Fibroblast of skin of abdomen (primary cell): ENCODE measurements at places on chromosomes 6 and 20.

DNA sequence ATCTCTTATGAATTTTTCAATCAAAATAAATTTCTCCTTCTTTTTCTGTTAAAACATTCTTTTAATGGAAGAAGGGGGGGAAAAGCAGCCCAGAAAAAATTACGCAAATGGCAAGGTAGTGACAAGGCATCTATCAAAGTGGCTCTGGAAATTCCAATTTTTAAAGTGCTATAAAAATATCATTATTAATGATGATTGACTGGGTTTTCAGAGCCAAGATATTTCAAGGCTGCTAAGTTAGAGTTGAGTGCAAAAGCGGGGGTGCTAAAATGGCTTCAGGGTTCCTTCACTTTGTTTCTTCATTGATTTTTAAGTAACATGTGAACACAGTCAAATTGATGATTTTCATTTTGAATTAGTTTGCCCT is 171.6 kb upstream of the CITED2 start:
- peak; percentile 55 for DNase-seq

- DNase-seq, result no peak
These were observed 46.2 kb upstream of the GGTLC1 start for GRCh38 chr20:24034820-24035219.

GRCh38 chr6:12751694-12752325 is 35.2 kb downstream of the PHACTR1 start:
- DNase-seq, result peak; percentile 65

DNA sequence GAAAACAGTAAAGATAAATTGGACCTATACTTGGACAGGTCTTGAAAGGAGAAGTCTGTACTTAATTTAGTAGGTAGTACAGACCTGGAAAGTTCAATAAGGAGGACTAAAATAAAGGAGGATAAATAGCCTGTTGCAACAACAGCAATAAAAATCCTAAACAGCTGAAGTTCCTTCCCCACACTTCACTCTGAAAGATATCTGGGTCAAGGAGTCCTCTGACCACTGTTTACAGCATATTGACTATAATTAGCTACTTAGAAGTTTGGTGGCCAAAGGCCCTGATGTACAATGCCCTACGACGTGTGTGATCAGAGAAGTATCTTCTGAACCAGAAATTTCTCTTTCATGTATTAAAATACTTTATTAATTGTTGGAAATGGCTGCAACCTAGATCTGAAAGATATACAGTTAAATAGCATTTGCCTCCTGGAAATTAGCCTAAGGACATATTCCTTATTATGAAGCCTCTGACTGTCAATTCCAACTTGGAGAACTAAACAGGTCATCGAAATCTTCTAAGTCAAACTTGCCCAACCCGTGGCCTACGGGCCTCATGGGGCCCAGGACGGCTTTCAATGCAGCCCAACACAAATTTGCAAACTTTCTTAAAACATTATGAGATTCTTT is 82.8 kb downstream of the KIF13A start:
- no peak for DNase-seq

DNA sequence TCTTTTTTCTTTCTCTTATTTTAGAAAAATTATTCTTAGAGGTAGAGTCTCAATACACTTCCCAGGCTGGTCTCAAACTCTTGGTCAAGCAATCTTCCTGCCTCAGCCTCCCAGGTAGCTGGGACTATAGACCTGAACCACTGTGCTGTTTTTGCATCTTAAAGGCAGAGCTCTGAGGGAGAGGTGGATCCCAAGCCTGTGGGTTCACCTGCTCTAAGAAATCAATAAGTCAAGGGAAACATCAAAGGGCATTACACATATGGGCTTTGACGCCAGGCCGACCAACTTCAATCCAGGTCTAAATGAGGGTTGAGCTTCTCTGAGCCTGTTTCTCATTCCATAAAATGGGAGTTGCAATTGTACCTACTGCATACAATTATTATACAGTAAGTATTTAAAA is 223.9 kb downstream of the LY86 start:
- DNase-seq, result no peak

DNA sequence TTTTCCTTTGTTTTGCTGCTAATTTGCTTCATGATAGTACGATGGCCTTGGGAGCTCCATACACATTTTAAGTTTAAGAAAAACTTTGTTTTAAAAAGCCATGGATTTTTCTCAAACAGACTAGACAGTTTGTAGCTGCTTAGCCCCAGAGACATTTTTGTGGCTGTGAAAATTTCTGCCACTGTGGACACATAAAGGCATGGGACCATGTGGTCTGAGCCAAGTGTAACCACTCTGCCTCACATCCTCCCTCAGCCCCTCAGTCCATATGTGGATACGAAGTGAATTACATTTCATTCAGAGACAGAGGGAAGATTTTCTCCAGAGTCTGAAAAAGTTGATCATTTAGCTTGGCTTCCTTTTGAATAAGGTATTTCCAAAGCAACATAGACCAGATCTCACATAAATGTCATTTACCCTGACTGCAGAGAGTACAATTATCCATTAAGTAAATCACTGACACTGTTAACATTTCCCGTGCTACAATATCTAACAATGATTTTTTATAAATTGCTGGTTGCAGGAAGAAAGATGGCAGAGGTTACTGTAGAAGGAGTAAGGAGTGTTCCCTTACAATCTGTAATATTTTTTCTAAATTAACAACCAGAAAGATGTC is 87.4 kb downstream of the GJA1 start:
- peak; percentile 59 for DNase-seq

DNA sequence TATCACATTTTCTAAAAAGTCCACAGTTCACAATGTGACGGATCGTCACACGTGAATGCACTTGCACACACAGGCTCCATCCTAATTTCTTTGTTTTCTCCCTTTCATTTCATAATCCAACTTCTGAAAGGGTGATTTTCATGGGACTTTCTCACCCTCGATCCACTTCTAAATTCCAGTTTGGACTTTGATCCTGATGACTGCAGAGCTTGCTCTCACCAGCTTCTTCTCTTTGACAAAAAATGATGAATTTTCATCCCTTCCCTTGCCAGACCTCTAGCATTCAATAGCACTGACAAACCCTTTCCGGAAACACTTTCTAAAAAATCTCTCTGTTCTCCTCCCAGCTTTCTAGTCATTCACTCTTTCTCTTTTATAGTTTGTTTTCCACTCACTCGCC is 341.2 kb downstream of the SYNE1 start:
- no peak for DNase-seq

DNA sequence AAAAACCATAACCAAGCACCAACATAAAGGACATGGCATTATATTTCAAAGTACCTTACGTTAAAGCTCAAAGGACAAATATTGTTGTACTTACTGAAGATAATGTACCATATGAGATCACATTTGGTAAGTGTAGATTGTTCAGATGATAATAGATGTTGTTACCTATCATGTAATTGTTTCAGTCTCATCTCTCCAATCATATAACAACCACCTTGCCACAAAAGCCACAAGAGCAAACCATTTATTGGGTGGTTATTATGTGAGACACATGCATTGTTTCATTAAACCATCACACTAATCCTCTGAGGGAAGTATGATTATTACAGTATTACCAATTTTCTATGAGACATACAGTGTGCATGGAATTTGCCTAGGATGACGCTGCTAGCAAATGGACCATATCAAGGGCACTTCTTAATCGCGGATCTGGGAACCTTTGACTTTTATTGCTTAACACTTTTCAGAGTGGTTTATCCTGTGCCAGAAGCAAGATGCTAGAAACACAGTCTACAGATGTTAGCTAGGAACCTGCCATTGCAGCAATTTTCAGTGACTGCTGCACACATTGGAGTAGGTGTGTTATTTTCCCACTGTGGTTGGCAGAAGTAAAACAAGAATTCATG is 149.8 kb upstream of the AKIRIN2 start:
- no peak for DNase-seq

- peak; percentile 25 for DNase-seq
These were observed 488.3 kb downstream of the COL12A1 start for GRCh38 chr6:74717591-74717990.

- no peak for DNase-seq
These were observed 28.5 kb downstream of the NKX2-4 start for GRCh38 chr20:21368791-21369190.

GRCh38 chr6:159557031-159557430 is 136.0 kb downstream of the SOD2 start:
- DNase-seq, result no peak

DNA sequence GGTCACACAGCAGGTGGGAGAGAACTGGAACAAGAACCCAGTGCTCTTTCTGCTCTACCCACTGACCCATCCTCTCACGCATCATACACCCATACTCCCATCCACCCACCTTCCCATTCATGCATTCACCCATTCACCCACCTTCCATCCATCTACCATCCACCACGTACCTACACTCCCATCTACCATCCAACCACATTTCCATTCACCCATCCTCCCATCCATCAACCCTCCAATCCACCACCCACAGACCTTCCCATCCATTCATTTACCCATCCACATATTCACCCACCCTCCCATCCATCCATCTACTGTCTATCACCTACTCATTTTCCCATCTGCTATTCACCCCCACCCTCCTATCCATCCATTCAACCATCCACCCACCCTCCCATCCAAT is 17.2 kb upstream of the RSPO4 start:
- no peak for DNase-seq

DNA sequence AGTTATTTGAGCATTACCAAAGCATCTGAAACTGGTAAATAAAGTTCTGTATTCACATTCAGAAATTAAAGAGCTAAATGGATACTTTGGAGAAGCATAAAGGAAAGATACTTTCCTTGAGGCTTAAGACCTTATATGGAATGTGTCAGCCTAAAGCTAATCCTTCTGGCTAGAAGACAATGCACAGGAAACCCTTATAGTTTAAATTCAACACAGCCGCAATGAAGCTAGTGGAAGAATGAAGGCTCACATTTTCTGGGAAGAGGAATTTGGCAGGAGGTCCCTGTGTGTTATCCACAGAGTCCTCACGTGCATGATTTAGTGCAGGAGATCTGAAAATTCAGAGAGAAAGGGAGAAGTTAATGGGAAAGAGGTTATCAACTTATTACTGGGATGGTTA is 21.5 kb upstream of the CHD6 start:
- DNase-seq, result no peak

DNA sequence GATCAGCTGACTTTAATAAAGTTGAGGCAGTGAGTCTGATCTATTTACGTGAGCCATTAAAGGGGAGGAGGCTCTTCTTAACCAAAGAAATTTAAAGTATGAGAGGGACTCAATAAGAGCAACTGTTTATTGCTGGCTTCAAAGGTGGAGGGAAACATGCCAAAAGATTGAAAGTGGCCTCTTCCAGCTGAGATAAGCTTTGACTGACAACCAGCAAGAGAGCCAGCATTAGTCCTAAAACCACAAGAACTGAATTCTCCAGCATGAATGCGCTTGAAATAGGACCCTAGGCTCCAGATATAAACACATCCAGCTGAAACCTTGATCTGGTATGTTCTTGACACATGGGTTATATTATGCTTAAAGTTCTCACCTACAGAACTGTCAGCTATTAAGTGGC is 123.1 kb upstream of the GJE1 start:
- peak; percentile 93 for DNase-seq

DNA sequence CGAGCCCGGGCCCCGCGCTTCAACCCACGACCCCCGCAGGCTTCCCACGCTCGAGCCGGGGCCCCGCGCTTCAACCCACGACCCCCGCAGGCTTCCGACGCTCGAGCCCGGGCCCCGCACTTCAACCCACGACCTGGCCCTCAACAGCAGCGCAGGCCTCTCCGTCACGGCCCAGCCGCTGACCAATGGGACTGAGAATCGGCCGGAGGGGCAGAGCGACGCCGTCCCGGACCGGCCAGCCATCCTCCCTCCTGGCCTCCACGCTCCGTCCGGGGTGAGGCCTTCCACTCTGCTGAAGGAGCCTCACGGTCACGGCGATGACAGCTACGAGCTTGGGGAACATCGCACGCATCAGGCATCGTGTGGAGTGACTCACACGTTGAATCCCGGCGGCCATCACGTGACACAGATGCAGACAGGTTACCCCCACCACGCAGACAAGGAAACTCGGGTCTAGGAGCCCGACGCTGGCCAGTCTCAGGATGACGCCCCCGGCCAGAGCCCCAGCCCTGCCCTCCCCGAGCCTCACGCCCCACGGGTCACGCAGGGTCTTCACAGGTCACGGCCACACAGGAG is 6.1 kb downstream of the KCNQ2 start:
- no peak for DNase-seq

DNA sequence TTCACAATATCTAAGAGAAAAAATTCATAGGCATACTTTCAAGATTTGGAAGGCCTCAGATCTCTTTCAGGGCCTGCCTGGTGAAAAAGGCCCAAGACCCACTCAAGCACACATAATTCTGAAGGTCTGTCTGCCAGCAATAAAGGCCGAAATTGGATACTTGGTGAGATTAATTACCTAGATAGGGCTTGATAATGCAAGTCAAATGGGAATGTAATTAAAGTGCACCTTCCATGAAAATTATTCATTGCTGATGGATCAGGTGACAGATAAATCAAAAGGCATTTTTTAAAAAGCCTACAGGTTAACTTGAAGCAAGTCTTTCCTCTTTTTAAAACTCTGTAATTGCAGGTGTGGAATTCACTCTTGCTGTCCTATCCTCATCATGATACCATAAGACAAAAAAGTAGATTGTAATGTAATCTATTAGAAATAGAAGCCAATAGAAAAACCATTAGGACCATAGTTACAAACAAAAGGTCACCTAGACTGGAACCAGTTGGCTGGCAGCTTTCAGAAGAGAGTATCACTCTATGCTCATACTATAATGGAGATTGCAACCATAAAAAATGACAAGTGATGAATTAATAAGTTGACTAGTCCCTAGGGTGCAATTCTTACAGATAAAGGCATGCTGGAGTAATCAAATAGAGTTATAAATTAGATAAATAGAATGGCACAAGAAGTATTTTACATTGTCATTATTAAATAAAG is 77.3 kb downstream of the EPHA7 start:
- no peak for DNase-seq

DNA sequence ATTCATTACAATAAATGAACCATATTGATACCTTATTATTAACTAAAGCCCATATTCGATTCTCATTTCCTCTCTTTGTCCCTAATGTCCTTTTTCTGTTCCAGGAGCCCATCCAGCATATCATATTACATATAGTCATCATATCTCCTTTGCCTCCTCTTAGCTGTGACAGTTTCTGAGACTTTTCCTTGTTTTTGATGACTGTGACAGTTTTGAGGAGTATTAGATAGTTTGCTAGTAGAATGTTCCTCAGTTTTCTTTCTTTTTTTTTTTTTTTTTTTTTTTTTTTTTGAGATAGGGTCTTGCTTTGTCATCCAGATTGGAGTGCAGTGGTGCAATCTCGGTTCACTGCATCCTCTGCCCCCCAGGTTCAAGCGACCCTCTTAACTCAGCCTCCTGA is 61.6 kb downstream of the TIAM2 start:
- no peak for DNase-seq

DNA sequence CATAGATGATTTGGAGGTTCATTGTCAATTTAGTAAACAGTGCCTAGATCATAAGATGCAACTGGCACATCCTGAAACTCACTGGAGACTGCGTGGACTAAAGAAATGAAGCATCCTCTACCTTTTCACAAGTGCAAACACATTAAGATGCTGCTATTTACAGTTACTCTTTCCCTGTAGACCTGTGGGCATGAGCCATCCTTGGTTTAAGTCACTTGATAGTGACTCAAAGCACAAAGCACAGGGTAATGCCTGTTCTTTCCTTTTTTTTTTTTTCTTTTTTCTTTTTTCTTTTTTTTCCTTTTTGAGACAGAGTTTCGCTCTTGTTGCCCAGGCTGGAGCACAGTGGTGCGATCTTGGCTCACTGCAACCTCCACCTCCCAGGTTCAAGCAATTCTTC is 10.0 kb upstream of the HLA-DQA1 start:
- no peak for DNase-seq

GRCh38 chr6:160510199-160510598 is 153.9 kb downstream of the LPA start:
- peak; percentile 72 for DNase-seq
